ENCODE measurements at places on chromosomes 12 and 14.

DNA sequence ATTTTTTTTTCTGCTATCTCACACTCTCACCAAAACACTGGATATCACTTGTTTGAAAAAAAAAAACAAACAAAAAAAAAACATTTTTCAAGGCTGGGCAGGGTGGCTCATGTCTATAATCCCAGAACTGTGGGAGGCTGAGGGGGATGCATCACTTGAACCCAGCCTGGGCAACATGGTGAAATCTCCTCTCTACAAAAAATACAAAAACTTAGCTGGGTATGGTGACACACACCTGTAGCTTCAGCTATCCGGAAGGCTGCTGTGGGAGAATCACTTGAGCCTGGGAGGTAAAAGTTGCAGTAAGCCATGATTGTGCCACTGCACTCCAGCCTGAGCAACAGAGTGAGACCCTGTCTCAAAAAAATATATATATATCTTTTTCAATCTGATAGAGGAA lies 66.2 kb downstream of the EPS8 start:
- no peak for DNase-seq

DNA sequence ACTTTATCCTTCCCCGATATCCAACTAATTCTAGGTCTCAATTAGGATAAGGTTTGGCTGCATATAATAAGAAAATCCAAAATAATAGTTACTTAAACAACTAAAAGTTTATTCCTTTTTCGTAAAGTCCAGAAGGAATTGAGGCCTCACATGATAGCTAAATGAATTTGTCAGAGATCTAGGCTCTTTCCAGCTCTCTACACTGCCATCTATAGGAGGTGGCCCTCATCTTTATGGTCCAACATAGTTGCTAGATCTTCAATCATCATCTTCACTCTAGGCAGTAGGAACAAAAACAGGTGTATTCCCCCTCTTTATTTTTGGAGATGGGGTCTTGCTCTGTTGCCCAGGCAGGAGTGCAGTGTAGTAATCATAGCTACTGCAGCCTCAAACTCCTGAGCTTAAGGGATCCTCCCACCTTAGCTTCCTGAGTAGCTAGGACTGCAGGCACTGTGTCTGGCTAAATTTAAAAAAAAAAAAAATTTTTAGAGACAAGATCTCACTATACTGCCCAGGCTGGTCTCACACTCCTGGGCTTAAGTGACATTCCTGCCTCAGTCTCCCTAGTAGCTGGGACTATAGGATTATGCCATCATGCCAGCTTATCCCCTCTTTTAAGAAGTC lies 46.5 kb upstream of the SAV1 start:
- no peak for DNase-seq

- DNase-seq, result no peak
Measured at GRCh38 chr12:16307856-16308475, 30.5 kb upstream of the SLC15A5 start.

- no peak for DNase-seq
Measured at GRCh38 chr14:52044791-52045522, 23.9 kb downstream of the NID2 start.

DNA sequence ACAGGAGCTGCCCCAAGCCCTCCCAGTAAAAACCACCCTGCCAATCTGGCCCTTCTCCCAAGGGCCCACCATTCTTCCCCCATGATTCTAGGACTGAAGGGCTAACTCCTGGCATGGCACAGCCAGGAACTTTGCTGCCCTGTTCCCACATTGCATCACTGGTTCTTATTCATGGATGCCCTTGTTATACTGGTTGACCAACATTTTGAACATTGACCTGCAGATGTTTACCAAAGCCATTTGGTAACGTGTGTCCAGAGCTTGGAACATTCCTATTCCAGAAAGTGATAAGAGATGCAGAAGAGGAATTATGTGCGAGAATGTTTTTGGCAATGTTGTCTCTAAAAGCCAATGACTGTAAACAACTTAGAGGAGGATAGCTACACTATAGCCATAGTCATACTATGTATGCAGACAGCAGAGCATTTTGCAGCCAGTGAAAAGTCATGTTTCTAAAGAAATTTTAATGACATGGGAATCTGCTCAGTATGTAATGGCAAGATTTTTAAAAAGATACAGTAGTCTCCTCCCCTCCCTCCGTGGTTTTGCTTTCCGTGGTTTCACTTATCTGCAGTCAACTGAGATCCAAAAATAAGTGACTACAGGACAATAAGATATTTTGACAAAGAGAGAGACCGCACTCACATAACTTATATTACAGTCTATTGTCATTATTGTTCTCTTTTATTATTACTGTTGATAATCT lies 108.8 kb downstream of the DAAM1 start:
- no peak for DNase-seq

GRCh38 chr12:54004063-54004840 lies 4.3 kb downstream of the HOXC9 start:
- DNase-seq, result no peak

- DNase-seq, result no peak
Measured at GRCh38 chr12:107513184-107513583, 172.4 kb upstream of the PWP1 start.

GRCh38 chr14:68293404-68293803 lies 473.8 kb downstream of the RAD51B start:
- no peak for DNase-seq

GRCh38 chr14:90717916-90718315 lies 98.3 kb downstream of the TTC7B start:
- DNase-seq, result no peak

DNA sequence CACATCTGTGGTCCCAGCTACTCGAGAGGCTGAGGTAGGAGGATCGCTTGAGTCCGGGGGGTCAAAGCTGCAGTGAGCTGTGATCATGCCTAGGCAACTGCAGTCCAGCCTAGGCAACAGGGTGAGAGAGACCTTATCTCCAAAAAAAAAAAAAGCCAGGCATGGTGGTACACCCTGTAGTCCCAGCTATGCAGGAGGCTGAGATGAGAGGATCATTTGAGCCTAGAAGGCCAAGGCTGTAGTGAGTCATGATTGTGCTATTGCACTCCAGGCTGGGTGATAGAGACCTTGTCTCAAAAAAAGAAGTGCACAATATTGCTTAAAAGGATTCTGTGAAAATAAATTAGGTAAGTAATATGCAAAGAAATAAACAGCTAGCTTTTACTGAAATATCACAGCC lies 17.0 kb downstream of the NAA25 start:
- DNase-seq, result no peak

Measured in NCI-H2081 treated with DMSO at 0.1 percent for 48 hours (cell line).